Natural killer cell treated with Interleukin-12 subunit alpha and Interleukin-12 subunit beta and Interleukin-15 and Interleukin-18, amount 100 ng/mL, for 72 hours (primary cell): ENCODE measurements at places on chromosomes 3 and 15. TPM values are rescaled to one million over a fixed set of nuclear protein-coding genes. Genes with fewer than 3 reads are reported as not detected.
A peak's percentile ranks its signal among the peaks of the same experiment; 100 is the strongest.

DNA sequence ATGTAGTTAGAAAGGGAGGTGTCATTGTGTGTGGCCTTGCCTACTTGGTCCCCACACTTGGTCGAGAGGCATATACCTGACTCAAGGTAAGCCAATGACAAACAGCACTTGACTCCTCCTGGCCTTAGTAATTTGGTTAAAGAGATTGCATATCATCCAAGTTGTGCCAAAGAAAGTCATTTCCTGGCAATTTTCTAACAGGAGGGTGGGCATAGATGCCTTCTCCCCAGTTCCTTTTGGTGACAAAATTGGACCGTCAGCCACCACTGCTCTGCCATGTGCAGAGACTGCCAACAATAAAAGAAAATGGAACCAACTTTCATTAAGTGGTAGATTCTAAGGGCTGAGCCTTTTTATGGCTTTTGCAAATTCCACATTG lies 7.9 kb upstream of the LEKR1 start:
- peak overlapping the region; percentile 95 for H3K27ac ChIP-seq
- H3K4me3 ChIP-seq: peak overlapping the region; percentile 95
- peaks cover 24% of the 10 kb centered on the region for H3K4me1 ChIP-seq
- DNase-seq: no peak

- no peak for DNase-seq
- no peaks in the 10 kb centered on the region for H3K27me3 ChIP-seq
- H3K4me1 ChIP-seq: no peaks in the 10 kb centered on the region
- no peaks in the 10 kb centered on the region for H3K36me3 ChIP-seq
Observed at GRCh38 chr15:36970522-36970921, 129.8 kb downstream of the MEIS2 start.

DNA sequence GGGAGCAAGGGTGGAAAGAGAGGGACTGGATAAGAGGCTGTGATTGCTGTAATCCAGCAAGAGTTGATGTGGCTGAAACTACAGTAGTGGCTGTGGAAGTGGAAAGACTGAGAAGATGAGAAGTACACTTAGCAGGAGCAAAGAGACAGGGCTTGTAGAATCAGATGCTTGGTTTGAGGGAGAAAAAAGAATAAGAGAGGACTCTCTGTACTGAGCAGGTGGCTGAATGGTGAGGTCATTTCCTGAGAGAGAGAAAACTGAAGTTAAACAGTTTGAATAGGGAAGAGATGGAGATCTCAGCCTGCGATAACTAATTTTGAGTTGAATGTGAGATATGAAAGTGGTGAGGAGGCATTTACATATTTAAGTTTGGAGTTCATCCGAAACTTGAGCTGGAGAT lies 95.8 kb upstream of the SLC25A36 start:
- DNase-seq: no peak
- H3K4me3 ChIP-seq: no peak overlapping the region
- peaks cover 31% of the 10 kb centered on the region for H3K27me3 ChIP-seq
- H3K4me1 ChIP-seq: no peaks in the 10 kb centered on the region

DNA sequence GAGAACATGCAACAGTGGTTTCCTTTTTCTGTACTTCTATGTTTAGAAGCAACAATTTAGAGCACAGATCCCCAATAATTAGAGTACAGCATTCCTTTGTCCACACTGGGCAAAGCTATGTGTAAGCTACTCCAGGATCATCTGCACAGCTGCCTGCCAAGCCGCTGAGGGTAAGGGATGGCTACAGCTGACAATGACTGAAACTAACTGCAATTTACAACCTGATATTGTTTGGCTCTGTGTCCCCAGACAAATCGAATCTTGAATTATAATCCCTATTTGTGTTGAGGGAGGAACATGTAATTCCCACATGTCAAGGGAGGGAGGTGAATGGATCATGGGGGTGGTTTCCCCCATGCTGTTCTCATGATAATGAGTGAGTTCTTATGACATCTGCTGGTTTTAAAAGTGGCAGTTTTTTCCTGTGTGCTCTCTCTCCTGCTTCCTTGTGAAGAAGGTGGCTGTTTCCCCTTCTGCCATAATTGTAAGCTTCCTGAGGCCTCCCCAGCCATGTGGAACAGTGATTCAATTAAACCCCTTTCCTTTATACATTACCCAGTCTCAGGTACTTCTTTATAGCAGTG lies 54.8 kb upstream of the TNFSF10 start:
- H3K36me3 ChIP-seq: peaks cover 30% of the 10 kb centered on the region
- peak overlapping the region; percentile 89 for H3K4me3 ChIP-seq
- DNase-seq: no peak
- H3K4me1 ChIP-seq: peaks cover 73% of the 10 kb centered on the region

DNA sequence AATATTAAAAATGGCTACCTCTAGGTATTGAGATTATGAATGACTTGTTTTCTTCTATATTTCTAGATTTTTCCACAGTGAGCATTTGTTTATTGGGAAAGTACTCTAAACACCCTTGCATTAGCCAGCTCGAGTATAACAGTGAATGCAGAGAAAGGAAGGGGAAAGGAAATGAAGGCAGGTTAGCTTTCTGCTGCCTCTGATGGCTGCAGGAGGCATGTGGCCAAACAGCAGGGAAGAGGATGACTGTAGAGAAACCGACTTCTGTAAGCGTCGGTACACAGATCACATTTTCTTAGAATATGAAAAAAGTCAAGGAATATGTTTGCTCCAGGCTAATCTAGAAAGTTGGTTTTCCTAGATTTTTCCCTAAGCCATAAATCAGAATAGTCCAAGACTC lies 19.8 kb downstream of the GNB5 start:
- H3K4me1 ChIP-seq: peaks cover 8% of the 10 kb centered on the region
- no peak for DNase-seq
- no peaks in the 10 kb centered on the region for H3K27me3 ChIP-seq

- H3K27me3 ChIP-seq: no peaks in the 10 kb centered on the region
- no peaks in the 10 kb centered on the region for H3K4me1 ChIP-seq
- no peak for DNase-seq
- H3K27ac ChIP-seq: no peak overlapping the region
Observed at GRCh38 chr3:117927825-117928224, 1106.8 kb downstream of the IGSF11 start.

GRCh38 chr3:150515210-150515609 lies 31.1 kb downstream of the SERP1 start:
- peaks cover 4% of the 10 kb centered on the region for H3K27me3 ChIP-seq
- no peak overlapping the region for H3K4me3 ChIP-seq
- H3K27ac ChIP-seq: no peak overlapping the region
- DNase-seq: no peak

DNA sequence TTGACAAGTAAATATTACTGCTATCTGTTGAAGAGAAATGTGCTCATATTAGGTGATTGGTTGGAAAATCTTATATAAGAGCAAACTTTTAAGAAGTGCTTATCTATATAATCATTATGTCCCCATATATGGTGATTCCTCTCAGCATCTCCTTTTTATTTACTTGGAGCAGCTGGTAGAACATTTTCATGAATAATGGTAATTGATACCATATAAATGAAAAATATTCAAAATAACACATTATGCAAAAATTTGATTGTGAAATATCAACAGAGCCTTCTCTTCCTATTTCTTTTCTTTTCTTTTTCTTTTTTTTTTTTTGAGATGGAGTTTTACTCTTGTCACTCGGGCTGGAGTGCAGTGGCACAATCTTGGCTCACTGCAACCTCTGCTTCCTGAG lies 56.2 kb downstream of the ROBO2 start:
- no peak overlapping the region for H3K27ac ChIP-seq
- peaks cover 5% of the 10 kb centered on the region for H3K36me3 ChIP-seq
- no peak overlapping the region for H3K4me3 ChIP-seq
- H3K4me1 ChIP-seq: no peaks in the 10 kb centered on the region

GRCh38 chr3:17301271-17301670 lies 416.5 kb downstream of the PLCL2 start:
- no peak for DNase-seq
- no peaks in the 10 kb centered on the region for H3K36me3 ChIP-seq
- peaks cover 4% of the 10 kb centered on the region for H3K4me1 ChIP-seq
- H3K27me3 ChIP-seq: no peaks in the 10 kb centered on the region
- H3K27ac ChIP-seq: no peak overlapping the region

DNA sequence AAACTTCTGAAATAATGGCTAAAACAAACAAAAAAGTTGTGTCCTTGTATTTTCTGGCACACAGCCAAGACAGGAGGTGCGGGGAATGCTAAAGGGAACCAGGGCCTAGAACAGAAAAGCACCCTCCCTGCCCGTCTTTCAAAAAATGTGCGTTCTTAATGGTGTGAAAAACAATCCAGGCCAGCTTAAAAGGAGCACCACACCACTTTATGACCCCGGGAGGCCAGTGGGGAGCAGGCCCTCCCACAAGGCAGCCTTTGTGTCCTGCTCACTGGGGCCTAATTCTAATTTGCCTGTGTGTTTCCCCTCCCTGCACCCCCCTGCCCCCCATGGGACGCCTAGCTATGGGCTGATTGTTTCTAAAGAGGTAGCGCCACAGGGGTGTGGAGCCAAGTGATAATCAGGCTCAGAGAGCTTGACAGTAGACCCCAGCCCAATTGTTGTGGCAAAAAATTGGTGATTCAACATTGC lies 181.4 kb downstream of the GREM1 start:
- no peak overlapping the region for H3K27ac ChIP-seq
- no peaks in the 10 kb centered on the region for H3K4me1 ChIP-seq
- no peak for DNase-seq
- peaks cover 14% of the 10 kb centered on the region for H3K27me3 ChIP-seq
- no peak overlapping the region for H3K4me3 ChIP-seq
- no peaks in the 10 kb centered on the region for H3K36me3 ChIP-seq

- H3K27me3 ChIP-seq: peaks cover 6% of the 10 kb centered on the region
- no peaks in the 10 kb centered on the region for H3K36me3 ChIP-seq
- no peak overlapping the region for H3K4me3 ChIP-seq
- no peak overlapping the region for H3K27ac ChIP-seq
- H3K4me1 ChIP-seq: no peaks in the 10 kb centered on the region
Observed at GRCh38 chr15:74307827-74308811, 59.3 kb downstream of the CYP11A1 start.

AHSG gene
- total RNA-seq: not detected

GRCh38 chr3:128313071-128313725 lies 153.5 kb downstream of the DNAJB8 start:
- DNase-seq: no peak
- H3K27ac ChIP-seq: no peak overlapping the region
- H3K4me3 ChIP-seq: no peak overlapping the region
- H3K27me3 ChIP-seq: no peaks in the 10 kb centered on the region
- H3K4me1 ChIP-seq: peaks cover 7% of the 10 kb centered on the region

DNA sequence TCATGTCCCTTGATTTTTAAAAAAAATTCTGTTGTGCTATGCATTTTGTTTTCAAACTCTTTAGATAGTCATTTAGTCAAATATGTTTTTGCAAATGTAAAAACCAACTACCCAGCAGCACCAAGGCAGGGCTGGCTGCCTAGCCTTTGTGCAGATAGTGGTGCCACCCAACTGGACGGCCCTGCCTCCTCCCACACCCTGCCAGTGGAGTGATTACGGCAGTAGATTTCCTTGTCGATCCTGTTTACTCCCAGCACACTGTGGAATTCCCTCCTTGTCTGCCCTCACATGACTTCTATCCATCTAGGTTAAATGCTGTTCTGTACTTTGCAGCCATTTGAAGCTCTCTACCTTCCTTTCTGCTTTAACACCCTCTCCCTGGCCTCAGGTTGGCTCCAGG lies 79.4 kb upstream of the PLXNA1 start:
- no peak for DNase-seq
- H3K27me3 ChIP-seq: peaks cover 32% of the 10 kb centered on the region
- peaks cover 9% of the 10 kb centered on the region for H3K4me1 ChIP-seq
- H3K4me3 ChIP-seq: no peak overlapping the region

DNA sequence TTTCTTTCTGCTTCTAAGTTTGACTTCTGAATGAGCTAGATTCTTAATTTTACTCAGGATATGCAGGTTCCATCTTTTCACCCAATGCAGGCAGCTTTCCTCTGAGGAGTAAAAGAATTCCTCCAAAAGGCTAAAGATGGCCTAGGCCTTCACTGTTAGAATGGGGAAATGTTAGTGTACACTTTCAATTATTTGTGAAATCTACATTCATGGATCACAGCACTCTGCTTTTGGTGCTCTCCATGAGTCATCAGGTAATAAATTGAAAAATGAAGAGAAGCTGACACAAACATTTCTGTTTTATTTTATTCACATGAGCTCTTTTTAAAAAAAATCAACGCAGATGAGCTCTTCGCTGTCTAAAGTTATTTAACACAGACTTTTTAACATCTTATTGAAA lies 502.5 kb upstream of the GOLIM4 start:
- H3K36me3 ChIP-seq: no peaks in the 10 kb centered on the region
- DNase-seq: no peak
- no peaks in the 10 kb centered on the region for H3K27me3 ChIP-seq
- H3K27ac ChIP-seq: no peak overlapping the region
- H3K4me3 ChIP-seq: no peak overlapping the region

DNA sequence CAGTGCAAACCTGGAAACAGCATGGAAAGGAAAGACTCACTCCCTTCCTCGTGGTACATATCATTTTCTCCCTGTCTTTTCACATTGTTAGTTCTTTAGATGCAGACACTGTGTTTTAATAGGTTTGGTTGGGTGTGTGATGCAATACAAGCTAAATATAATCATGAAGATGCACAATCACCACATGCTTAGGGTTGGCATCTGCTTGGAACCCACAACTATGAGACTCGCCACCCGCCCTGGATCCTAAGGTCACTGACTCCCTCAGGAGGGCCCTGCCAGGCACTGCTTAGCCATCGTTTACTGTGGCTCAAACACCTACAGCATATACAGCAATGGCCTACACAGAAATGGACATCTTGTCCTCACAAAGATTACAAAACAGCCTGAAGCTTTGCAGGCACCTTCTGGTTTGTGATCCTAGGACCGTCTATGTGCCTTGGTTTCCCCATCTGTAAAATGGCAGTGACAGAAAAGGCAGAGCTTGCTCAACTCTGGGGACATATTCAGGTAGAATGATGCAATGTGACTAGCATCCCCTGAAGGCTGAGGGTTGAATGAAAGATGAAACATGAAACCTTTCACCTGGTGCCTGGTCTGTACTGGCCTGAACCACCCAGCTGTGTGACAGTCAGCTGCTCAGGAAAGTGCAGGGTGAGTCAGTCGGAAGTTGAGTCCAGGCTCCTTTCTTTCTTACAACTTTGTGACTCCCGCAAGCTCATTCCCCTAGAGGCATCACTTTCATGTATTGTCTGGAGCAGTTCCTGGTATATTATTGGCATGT lies 123.6 kb upstream of the PFN2 start:
- no peak overlapping the region for H3K27ac ChIP-seq
- H3K4me3 ChIP-seq: no peak overlapping the region
- peaks cover 6% of the 10 kb centered on the region for H3K27me3 ChIP-seq
- no peaks in the 10 kb centered on the region for H3K36me3 ChIP-seq
- H3K4me1 ChIP-seq: no peaks in the 10 kb centered on the region

- H3K27me3 ChIP-seq: peaks cover 16% of the 10 kb centered on the region
- no peaks in the 10 kb centered on the region for H3K4me1 ChIP-seq
- no peaks in the 10 kb centered on the region for H3K36me3 ChIP-seq
- no peak overlapping the region for H3K4me3 ChIP-seq
- no peak for DNase-seq
- no peak overlapping the region for H3K27ac ChIP-seq
Observed at GRCh38 chr3:130838898-130839600, 54.8 kb upstream of the ATP2C1 start.

GRCh38 chr3:50238549-50239026 lies 2.6 kb downstream of the GNAI2 start:
- H3K27me3 ChIP-seq: no peaks in the 10 kb centered on the region
- H3K4me1 ChIP-seq: peaks cover 38% of the 10 kb centered on the region
- peak overlapping the region; percentile 97 for H3K27ac ChIP-seq
- H3K4me3 ChIP-seq: peak overlapping the region; percentile 95
- no peaks in the 10 kb centered on the region for H3K36me3 ChIP-seq

AP2M1 gene
- 242 TPM for total RNA-seq

SLC22A14 gene
- total RNA-seq: not detected
